ENCODE measurements at places on chromosomes 11 and 22.

GRCh38 chr11:450809-451451 is 851 bp downstream of the PTDSS2 start:
- peak; percentile 72 for DNase-seq

DNA sequence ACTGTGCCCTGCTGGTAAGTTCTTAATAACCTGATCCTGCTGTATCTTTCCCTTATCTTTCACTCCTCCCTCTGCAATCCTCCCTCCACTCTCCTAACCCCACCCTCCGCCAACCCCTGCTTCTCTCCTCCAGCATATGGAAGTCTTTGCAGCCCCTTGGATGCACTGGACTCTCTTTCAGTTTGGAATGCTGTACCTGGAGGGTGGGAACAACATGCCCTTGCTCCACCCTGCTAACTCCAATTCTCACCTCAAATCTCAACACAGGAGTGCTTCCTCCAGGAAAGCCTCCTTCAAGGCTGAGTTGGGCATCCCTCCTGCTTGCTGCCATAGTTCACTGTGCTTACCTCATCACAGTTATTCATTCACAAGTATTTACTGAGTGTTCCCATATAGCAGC is 52.8 kb upstream of the LDLRAD3 start:
- DNase-seq = no peak

DNA sequence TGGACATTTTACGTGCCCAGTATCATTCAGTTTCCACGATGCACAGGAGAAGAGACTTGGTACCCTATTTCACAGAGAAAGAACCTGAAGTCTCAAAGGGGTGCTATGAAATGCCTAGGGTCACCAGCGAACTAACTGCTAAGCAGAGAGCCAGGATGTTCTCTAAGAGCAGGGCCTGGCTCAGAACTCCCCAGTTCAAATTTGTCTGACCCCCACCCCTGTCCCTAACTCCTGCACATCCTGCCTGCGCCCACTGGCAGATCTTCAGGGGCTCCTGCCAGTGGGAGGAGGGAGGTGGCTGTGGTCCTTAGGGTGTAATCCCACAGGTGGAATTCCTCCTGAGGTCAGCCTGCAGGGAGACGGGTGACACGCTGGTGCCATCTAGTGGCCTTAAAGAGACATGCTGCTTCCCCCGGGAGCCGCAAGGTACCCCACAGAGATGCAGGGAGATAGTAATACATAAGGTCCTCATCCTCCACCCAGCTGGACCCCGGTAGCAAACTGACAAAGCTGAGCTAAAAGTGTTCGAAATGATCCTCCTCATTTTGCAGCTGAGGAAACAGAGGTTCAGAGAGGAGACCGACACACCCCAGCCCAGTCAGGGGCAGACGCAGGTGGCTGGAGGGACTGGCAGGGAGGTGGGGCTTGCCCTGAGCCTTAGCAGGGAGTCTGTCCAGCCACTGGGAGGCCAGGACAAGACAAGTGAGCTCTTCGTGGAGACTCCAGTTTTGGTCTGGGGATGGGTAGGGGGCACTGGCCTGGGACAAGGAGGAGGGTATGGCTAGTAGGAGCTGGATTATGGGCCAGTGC is 34.1 kb downstream of the MB start:
- peak; percentile 23 for DNase-seq

- no peak for DNase-seq
Measured at GRCh38 chr11:71210861-71211260, 41.5 kb downstream of the SHANK2 start.

GRCh38 chr11:73270855-73271477 is 1.2 kb upstream of the P2RY6 start:
- no peak for DNase-seq

DNA sequence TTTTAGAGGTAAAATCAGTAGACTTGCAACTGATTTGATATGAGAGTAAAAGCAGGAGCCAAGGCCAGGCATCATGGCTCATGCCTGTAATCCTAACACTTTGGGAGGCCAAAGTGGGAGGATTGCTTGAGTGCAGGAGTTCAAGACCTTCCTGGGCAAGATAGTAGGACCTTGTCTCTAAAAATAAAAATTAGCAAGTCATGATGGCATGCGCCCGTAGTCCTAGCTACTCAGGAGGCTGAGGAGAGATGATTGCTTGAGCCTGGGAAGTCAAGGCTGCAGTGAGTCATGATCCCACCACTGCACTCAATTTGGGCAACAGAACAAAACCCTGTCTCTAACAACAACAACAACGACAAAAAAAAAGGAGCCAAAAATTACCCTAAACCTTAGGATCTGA is 13.5 kb downstream of the SGSM3 start:
- no peak for DNase-seq

DNA sequence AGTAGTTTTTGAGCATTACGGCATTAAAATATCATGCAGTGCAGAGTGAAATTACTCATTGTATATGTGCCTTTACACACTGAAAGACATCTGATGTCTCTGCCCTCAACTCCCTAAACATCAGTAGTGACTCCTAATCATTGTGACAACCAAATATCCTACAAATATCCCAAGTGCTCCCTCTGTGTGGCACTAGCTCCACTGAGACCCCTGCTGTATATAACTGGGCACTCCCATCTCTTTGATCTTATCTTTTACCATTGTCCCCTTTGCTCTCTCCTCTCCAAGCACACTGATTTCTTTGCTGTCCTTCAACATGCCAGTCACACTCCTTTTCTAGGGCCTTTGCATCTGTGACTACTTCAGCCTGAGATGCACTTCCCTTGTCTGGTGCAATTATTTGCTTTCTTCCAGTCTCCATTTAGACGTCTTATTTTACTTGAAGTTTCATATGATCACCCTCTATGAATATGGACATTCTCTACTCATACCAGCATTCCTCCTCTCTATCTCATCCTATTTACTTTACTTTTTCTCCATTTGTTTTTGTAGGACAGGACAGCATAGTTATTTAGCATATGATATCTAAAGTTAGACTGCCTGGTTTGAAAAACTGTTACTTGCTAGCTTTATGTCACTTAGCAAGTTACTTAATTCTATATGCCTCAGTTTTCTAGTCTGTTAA is 2.4 kb downstream of the SLC5A12 start:
- DNase-seq = no peak

DNA sequence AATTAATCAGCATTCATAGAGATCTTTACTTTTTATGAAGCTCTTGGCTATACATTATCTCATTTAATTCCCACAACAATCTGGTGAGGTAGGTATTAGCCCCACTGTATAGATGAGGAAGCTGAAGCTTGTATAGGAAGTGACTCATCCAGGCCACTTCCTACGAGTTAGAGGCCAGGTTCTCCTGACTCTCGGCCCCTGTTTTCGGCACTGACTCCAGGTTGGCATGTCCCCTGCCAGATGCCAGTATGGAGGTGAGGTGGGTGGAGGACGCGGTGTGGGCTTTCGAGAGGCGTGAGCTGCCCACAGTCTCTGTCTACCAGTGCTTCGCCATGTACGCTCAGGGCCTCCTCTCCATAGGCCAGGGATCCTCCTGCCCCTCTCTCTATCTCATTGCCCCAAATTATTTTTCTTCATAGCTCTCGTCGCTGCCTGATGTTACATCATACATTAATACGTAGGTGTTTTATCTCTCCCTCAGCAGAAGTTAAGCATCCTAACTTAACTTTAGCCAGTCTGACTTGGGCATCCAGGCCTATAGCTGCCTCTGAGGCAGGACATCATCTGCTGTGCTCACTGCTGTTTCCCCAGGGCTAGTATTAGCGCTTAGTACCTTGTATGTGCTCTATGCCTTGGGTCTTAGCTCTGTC is 9.0 kb downstream of the DGAT2 start:
- no peak for DNase-seq

DNA sequence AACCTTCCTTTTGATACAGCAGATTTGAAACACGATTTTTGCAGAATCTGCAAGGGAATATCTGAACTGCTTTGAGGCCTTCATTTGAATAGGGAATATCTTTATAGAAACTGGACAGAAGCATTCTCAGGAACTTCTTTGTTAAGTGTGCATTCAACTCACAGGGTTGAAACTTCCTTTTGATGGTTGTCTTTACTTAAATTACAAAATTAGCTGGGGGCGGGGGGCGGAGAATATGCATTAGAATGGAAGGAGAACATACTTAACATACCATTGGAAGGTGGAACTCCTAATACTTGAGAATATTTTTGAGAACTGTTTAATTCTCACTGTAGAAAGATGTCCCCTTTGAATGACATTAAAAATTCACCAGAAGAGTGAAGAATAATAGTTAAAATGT is 104.4 kb downstream of the TRIM51G start:
- DNase-seq = no peak

DNA sequence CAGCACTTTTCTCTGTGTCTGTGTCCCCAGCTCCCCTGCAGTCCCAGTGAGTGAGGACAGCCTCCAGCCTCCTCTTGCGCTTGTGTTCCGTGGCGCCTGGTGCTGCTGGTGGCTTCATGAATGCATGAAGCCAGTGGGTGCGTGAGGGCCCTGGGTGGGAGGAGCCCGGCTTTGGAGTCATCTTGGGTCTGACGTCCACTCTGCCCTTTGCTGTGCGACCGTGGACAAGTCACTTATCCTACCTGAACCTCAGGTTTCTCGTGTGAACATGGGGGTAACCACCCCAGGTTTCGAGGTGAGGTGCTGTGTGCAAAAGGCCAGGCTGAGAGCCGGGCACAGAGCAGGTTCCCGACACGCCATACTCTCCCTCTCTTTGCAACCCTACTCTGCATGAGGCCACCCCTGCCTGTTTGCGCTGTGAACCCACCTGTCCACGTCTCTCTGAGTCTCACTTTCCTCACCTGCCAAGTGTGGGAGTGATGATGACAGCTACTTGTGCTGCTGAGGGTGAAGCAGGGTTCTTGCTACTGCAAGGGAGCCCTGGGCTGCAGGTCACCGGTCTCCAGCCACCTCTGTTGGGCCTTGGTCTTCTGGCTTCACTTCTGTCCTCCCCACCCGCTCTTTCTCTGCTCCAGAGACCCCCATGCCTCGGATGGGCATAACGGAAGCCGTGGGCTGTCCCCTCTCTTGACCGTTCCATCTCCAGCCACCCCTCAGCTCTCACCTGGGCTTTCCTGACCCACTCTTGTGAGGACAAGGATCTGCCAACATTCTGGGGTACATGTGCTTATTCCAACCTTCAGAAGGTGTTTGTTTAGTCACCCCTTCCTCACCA is 537.6 kb downstream of the TBC1D22A start:
- no peak for DNase-seq

GRCh38 chr11:117818041-117818873 is 6.3 kb downstream of the FXYD2 start:
- DNase-seq = peak; percentile 53

GRCh38 chr11:36265793-36266628 is 23.2 kb downstream of the COMMD9 start:
- DNase-seq = peak; percentile 33

DNA sequence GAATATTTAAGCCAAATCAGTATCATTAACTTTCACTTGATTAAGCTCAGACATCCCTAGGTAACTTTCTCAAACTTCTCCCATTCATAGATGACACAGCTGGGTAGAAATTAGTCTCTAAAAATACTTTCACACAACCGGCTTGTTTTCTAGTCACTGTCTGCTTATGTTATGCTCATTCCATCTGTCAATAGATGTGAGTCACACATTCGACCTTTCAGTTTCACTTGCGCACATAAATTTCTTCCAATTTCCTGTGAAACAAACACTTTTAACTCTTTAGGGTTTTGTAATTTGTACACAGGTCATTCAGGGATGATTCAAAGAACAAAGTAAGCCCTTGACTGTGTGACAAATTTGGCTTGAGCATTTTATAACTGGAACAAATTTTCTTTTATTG is 723.0 kb downstream of the KCNA4 start:
- DNase-seq = no peak

Measured in stimulated activated naive CD4-positive, alpha-beta T cell treated with Interleukin-2 at 50 U/mL for 16 hours (primary cell).